ENCODE measurements at places on chromosomes 1 and 21.

DNA sequence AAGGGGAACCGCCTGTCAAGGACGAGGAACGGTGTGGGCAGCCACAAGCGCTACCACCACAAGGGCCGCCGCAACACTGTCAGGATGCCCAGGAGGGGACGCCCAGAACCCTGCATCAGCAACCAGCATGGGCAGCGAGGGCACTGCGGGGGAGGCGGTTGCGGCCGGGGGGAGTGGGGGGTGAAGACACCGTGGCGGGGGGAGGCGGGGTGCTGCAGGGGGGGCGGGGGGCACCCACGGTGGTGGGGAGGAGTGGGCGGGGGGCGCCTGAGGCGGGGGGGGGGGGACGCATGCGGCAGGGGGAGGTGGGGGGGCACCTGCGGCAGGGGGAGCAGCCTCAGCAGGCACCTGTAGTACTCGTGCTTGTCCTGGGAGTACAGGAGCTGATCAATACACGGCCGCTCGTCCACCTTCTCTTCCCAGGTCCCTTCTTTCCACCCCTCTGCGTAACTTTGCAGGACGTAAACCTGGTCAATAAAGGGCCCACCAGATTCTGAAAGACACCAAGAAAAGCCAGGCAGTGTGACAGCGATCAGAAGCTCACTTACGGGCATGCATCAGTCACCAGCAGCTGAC is 4.6 kb downstream of the POFUT2 start:
- no peak for DNase-seq

- no peak for DNase-seq
Measured at GRCh38 chr1:218600968-218601367, 255.8 kb downstream of the TGFB2 start.

GRCh38 chr21:17967319-17967718 is 148.2 kb upstream of the C21orf91 start:
- no peak for DNase-seq

DNA sequence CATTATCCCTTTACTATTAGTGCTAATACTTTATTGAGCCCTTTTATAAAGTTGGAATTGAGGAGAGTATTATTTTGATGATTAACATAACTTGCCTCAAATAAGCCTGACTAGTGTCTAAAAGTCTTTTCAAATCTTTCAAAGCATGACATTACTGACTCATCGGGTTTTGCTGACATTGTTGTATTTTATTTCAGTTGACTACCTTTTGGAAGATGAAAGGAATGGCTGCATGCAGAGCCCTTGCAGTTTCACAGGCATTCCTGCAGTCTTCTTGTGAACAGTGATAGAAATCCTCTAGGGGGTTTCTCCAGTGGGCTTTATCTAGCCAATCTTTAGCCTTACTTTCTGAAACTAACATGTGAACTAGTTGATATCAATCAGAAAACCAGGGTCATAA is 43.0 kb upstream of the TMEM61 start:
- no peak for DNase-seq

DNA sequence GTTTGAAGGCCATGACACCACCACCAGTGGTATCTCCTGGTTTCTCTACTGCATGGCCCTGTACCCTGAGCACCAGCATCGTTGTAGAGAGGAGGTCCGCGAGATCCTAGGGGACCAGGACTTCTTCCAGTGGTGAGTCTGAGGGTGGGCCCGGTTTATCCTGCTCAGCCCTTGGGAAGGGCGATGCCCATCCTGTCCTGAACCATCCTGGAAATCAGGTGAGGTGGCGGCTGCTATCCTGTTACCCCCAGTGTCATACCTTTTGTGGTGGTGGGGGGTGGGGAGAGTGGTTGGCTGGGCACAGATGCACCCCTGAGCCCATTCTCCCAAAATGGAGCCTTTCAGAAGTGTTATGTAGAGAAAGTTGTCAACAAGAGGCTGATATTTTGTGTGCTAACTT is 16.3 kb downstream of the CYP4B1 start:
- DNase-seq = no peak

Measured in tongue (tissue), 3 donors.